Osteoblast (primary cell): ENCODE measurements at places on chromosomes 7 and 10.

- no peak for DNase-seq
These were observed 284.4 kb upstream of the PHYHIPL start for GRCh38 chr10:58892031-58892531.

- peak; percentile 81 for DNase-seq
These were observed 563.6 kb upstream of the SEMA3D start for GRCh38 chr7:85750454-85750949.

DNA sequence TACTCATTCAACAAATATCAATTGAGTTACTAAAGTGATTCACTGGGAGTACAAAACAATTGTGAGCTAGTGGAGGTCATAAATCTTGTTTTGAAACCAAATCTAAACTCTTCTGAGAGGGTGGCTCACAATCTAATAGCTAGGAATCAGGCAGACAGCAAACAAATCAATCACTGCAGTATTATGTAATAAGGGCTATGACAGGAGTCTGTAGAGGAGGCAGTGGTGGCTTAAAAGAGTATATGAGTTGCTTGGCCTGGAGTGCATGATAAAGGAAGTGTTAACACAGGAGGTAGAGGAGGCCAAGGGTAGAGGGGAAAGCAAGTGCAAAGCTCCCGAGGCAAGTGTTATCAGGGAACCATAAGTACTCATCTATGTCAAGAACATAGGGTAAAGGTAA lies 16.5 kb downstream of the MYPN start:
- no peak for DNase-seq

- no peak for DNase-seq
These were observed 14.8 kb upstream of the WAPL start for GRCh38 chr10:86536294-86536861.

- no peak for DNase-seq
These were observed 85.5 kb upstream of the ADO start for GRCh38 chr10:62719061-62719460.

DNA sequence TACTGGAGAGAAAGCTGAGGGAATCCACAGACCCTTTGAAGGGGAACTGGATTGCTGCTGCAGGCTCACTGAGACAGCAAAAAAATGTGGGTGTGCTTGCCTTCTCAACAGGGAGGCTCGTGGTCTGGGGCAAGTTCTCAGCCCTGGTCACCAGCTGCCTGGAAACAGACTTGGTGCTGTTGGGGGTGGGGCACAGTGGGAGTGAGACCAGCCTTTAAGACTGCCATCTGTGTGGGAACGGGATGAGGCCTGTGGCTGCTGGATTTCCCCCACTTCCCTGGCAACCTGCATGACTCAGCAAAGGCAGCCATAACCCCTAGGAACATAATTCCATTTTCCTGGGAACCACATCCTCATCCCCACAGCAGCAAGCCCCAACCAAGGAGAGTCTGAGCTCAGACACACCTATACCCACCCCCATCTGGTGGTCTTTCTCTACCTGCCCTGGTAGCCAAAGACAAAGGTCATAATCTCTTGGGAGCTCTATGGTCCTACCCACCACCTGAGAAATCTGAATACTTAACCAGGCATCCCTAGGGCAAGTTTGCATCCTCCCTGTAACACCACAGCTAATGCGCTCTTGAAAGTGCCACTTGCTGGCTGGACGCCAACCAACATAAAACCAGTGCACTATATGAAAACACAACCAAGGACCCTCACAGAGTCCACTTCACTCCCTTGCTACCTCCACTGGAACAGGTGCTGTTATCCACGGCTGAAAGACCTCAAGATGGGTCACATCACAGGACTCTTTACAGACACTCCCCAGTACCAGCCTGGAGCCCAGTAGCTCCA lies 45.0 kb upstream of the TFEC start:
- no peak for DNase-seq

- DNase-seq: no peak
These were observed 290.8 kb downstream of the NXPH1 start for GRCh38 chr7:8724080-8724718.

- peak; percentile 84 for DNase-seq
These were observed 19.1 kb downstream of the DNAJB6 start for GRCh38 chr7:157355784-157356511.

DNA sequence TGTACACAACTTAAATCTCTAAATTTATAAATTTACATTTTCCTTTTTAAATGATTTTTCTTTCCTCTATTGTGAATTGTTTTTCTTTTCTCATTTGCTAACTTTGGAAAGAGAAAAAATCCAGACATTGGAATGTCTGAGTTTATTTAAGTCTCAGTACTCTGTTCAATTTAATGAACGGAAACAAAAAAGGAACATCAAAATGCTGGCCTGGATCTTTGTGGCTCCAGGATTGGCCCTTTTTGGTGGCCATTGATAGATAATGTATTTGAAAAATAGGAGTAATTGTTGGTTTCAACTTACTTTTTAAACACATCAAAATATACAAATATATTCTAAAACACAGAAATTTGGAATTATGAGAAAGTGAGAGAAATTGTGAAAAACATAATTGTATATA lies 336.0 kb downstream of the SUGCT start:
- DNase-seq: no peak

GRCh38 chr7:867001-867405 lies 9.4 kb upstream of the GET4 start:
- no peak for DNase-seq

DNA sequence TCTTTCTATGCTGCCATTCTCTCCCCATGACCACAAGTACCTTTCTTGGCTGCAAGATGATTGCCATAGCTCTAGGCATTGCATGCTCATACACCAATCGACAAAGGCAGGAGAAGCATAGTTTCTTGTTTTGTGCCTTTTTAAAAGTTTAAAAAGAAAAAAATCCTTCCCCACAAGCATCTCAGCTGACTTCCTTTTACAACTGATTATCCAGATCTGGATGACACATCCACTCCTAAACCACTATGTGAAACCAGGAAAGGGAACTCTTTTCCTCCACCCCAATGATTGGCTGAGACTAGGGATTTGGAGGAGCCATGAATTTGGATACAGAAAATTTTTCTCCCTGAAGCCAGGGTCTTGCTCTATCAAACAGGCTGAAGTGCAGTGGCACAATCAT lies 14.5 kb upstream of the LRRC4 start:
- DNase-seq: no peak

DNA sequence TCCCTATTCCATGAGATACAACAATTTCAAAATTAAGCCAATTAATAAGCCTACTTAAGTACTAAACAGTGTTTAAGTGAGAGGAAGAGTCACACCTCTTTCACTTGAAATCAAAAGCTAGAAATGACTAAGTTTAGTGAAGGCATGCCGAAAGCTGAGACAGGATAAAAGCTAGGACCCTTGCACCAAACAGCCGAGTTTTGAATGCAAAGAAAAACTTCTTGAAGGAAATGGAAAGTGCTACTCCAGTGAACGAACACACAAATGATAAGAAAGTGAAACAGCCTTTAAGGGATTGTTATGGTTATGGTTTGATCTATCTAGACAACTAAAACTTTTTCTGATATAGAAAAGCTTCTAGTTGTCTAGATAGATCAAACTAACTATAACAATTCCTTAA lies 135.4 kb upstream of the KMT2E start:
- DNase-seq: no peak

DNA sequence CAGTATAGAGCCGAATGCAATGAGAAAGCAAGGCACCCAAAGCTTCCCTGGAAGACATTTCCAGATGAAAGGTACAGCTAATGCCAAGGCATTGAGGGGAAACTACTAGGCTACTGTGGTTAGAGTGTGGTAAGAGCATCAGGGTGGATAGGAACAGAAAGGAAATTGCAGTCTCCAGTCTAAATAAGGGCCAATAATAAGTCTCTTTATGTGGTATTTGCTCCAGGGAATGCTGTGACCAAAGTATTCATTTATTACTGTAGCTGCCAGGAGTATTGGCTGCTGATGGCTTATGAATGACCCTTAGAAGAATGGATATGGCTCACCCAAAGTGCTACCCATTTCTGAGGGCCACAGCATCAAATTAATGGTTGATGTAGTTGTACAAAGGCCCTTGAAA lies 30.1 kb upstream of the POT1 start:
- no peak for DNase-seq

DNA sequence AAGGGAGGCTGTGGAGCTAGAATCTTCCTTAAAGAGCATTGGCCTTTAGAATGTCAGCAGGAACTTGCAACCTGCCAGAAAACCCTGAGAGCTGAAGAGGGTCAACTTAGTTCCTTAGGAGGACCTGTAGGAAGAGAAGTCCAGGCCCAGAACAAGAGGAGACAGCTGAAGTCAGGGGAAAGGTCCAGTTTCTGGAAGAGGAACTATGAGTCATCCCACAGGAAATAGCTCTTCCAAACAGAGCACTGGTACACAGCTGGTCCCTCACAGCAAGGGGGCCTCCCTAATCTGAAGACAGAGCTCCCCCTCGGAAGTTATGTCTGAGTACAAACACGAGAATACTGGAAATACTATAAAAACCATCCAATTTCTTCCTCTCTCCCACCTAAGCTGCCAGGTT lies 98.9 kb downstream of the HERPUD2 start:
- no peak for DNase-seq

GRCh38 chr10:129768437-129769355 lies 195.4 kb downstream of the EBF3 start:
- peak; percentile 56 for DNase-seq

GRCh38 chr7:121334376-121334775 lies 5.6 kb downstream of the WNT16 start:
- DNase-seq: no peak

DNA sequence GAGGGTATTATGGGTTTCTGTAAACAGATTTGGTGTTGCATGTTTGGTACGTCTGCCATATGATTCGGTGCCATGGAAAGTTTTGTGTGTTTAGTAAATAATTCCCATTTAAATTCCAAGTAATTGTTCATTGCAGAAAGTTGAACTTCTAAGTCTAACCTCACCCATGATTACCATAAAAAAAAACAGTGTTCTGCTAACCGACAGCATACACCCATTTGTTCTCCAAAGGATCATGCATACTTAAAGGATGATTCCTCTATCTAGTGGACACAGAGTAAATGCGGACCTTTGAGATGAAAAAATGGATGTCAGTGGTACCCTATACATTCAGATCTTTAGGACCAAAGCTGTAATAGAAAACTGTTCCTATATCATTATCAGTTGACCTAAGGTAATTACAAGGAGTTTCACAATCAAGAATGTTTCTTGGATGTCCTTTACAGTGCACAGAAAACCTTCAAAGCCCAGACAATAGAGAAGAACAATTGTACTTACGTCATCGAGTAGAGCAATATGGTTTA lies 209.9 kb downstream of the CRPPA start:
- DNase-seq: no peak

DNA sequence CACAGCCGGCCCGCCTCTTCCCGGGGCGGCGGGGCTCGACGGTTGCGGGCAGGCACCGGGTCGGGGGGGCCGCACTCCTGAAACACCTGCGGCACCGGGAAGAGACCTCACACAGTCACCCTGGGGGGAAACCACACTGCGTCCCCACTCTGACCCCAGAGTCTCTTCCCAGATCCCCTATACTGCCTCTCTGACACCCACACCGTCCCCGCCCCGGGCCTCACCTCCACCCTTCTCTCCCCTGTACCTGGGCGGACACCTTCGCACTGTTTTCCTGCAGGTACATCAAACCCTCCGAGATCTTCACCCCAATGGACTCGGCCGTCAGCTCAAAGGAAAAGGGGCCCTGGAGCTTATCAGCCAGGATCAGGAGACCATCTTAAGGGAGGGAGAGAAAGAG lies 3.4 kb upstream of the GAL3ST4 start:
- DNase-seq: peak; percentile 45
